ENCODE measurements at places on chromosomes 1 and 21.
A peak's percentile ranks its signal among the peaks of the same experiment; 100 is the strongest.

GRCh38 chr1:66269222-66269621, 264.7 kb upstream of the SGIP1 start:
- DNase-seq = no peak

- no peak for DNase-seq
These were observed 546 bp downstream of the SPOCD1 start for GRCh38 chr1:31815307-31815645.

DNA sequence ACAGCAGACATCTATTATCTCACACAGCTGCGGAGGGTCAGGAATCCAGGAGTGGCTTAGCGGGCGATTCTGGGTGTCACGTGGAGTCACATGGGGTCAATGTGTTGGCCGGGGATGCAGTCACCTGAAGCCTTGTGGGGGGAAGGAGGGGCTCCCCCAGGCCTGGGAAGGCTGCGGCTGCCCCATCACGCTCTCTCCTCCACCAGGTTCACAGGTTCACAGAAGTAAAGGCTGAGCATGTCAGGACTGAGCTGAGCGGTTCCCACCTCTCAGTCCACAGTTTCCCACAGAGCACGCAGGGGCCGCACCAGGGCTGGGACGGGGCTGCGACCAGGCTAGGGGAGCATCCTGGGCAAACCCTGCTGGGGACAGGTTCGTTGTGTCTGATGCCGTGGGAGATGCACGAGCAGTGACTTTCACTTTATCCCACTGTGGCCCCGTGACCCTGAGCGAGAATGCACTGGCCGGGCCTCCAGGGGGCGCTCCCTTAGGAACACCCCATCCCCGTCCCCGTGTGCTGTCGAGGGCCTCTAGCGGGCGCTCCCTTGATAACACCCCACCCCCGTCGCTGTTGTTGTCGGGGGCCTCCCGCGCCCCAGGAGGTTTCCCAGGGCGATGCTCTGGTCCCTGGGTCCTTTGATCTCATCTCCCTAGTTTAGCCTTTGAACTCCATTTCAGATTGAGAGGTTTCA, 73.2 kb upstream of the TRAPPC10 start:
- DNase-seq = peak; percentile 62

DNA sequence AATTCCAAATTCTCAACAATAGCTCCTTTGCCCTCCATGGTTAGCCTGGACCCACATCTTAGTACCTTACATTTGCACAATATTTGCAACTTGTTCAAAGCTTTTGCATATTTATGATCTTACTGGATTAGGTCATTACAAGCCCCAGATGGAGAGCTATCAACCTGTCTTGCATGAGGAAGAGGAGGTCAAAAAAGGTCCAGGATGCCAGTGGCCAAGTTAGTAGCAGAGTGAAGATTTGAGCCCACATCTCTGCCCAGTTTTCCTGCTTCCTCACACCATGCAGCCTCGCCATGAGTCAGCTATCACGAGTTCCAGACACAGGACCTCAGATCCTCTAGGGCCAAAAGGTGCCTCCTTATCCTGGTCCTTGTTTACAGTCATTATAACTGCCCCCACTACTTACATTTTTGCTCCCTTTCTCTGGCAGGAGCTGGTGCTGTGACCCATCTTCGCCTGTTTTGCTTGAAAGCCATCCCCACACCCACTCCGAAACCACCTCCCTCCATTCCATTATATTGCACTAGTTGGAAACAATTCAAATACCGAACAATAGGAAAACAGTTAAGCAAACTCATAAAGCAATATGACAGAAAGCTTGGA, 5.0 kb upstream of the AHCYL1 start:
- DNase-seq = no peak

- no peak for DNase-seq
These were observed 8.7 kb downstream of the PLXNA2 start for GRCh38 chr1:208235356-208235981.

DNA sequence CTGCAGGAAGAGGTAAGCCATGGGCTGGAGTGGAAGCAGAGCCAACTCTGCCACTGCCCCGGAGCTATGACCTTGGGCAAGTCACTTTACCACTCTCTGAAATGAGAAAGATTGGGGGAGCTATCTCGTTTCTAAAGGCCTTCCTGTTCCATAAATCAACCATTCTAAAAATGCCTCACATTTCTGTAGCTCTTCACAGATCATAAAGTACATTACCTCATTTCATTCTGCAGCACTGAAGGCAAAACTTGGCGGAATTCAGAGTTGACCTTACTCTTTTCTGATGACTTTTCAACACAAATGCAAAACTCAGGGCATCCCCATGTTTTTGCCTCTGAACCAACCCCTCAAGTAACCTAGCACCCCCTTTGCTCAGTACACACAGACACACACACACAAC, 404.0 kb upstream of the NFIA start:
- DNase-seq = no peak

DNA sequence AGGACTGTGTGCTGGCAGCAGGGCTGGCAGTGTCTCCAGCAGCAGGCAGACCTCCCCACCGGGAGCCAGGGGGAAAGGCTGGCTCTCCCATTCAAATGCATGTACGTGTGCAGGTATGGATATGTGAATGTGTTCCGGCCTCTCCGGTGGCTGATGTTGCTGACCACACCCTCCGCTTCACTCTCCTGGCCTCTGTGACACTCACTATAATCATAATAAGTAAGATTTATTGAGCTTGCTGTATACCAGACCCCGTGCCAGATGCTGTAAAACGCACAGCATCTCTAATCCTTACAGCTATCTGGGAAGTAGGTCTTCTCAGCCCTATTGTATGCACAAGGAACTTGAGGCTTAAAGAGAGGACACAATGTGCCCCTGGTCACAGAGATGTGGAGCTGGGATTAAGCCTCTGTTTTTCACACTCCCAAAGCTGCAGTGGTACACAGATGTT, 20.5 kb upstream of the ARTN start:
- no peak for DNase-seq

- no peak for DNase-seq
These were observed 1.5 kb upstream of the CDK18 start for GRCh38 chr1:205502992-205503391.

DNA sequence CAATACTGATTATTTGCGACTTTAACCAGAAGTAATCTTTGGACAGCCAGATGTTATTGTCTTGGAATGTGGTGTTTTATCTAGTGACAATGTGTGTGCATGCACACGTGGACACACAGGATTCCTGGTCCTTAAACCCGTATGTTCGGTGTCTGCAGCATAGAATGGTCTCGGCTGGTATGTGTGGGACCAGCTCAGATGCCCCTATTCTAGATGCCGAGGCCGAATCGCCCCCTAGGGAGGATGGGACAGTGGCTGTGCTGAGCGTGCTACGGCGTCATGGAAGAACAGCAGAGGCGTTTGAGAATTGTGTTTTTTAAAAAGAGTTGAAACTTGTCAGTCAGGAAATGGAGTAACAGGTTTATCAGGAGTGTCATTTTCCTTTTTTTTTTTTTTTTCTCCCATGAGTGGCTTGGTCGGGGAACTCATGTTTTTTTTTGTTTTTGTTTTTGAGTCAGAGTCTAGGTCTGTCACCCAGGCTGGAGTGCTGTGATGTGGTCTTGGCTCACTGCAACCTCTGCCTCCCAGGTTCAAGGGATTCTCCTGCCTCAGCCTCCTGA, 30.1 kb downstream of the SKI start:
- DNase-seq = no peak

GRCh38 chr1:168821434-168821833, 92.4 kb upstream of the DPT start:
- DNase-seq = no peak

DNA sequence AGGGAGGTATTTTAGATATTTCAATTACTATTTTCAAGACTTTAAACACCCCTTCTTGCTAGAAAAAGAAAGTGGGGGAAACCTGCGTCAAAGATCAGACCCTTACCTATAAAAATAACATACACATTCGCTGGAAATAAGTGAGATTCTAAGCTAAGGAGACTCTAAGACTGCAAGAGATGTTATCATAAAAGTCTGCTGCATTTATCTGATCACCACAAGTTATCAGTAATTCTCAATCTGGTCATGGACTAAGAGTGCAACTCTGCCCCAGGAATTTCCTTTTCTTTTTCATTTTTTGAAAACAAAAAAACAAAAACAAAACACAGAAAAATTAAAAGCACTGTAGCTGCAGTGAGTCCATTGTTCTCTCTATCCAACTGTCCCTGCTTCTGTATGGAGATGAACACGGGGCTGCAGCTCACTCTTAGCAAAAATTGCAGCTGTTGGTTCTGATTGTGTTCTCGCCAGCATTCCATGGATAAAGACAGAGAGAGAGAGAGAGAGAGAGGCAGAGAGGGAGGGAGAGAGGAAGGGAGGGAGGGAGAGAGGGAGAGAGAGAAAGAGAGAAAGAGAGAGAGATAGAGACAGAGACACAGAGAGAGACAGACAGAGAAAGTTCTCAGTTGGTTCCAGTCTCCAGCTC, 14.1 kb downstream of the XKR8 start:
- DNase-seq = no peak

- DNase-seq = no peak
These were observed 167.7 kb downstream of the PLPP3 start for GRCh38 chr1:56411484-56412180.

GRCh38 chr1:38244218-38244845, 197.7 kb upstream of the POU3F1 start:
- DNase-seq = no peak

- no peak for DNase-seq
These were observed 41.7 kb downstream of the NFIA start for GRCh38 chr1:61124078-61124477.

DNA sequence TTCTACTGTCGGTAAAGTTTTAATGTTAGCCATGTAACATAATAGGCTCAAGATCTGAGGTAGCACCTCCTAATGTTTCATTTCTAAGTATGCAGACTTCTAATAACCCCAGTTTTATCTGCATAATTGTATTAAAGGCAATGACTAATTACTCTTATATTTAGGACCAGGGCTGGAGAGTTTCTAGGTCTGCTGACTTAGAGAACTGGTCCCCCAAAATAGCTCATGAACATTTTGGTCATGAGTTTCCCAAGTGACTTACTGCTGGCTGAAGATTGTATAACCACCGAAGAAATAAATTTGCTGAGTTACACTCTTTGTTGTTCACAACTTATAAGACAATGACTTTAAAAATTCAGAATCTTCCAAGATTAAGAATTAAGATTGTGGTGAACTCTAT, 197.8 kb upstream of the TNR start:
- DNase-seq = no peak

GRCh38 chr1:15542388-15543250, 16.0 kb downstream of the DNAJC16 start:
- DNase-seq = no peak

DNA sequence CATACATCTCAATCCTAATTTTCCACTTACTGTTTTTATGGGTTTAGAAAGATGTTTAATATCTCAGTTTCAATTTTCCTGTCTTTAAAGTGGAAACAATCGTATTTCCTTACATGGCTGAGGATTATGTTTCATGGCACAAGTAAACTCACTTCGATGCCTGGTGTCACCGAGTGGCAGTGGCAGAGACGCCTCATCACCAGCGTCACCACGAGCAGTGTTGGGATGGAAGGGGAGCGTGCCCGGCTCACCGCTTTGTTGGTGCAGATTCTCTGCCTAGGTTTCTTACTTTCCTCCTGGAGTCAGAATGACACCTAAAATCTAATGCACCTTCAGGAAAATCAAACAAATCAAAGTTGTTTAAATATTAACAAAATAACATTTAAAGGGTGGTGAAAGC, 48.2 kb upstream of the DIP2A start:
- no peak for DNase-seq

DNA sequence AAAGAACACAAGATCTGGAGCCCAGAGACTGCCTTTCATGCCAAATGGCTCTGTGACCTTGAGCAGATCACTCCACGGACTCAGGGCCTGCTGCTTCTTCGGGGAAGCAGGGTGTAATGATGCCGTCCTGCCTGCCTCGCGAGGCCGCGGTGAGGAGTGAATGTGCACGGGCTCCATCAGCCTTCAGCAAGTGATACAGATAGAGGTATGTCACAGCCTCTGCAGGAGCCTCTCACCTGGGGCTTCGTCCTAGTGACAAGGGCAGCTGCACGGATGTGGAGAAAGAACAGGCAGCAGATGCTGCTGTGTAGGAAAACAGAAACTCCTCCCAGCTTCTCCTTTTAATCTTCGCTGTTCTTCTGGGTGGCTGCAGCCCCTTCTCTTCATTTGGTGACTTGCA, 127.5 kb downstream of the KCNN3 start:
- no peak for DNase-seq

- peak; percentile 63 for DNase-seq
These were observed at the start of gene MAN1C1 for GRCh38 chr1:25616095-25616986. Gene MAN1C1, plus strand, starts transcription at chr1:25616791. Its CDS starts 1,007 bp downstream, at chr1:25617798.

- no peak for DNase-seq
These were observed 99.9 kb downstream of the WDR4 start for GRCh38 chr21:42779431-42779861.

GRCh38 chr1:236165238-236165981, 23.1 kb downstream of the GPR137B start:
- no peak for DNase-seq

GRCh38 chr21:31022306-31022705, 16.0 kb downstream of the KRTAP19-8 start:
- no peak for DNase-seq

DNA sequence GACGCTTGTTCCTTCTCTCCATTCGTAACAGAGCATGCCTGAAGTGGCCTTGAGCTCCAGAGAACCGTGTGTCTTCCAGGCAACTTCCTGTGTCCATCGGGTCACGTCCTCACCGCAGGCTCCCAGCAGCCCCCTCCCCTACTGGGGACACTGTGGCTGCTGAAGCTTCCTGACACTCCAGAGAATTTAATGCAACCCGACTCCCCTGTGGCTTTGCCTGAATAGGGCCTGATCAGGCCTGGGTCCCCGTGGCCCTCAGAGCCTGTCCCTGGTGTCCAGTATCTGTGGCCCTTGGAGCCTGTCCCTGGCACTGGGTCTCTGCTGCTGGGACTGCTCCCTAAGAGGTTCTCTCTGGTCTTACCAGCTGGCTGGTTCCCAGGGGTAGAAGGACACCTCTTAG, 219.7 kb upstream of the VAMP3 start:
- no peak for DNase-seq

- no peak for DNase-seq
These were observed 496.5 kb upstream of the ADGRL2 start for GRCh38 chr1:81304187-81304586.

GRCh38 chr1:166182281-166182680, 15.5 kb upstream of the FAM78B start:
- DNase-seq = no peak
